ENCODE measurements at places on chromosomes 12 and 14. TPM values are rescaled to one million over a fixed set of nuclear protein-coding genes. Genes with fewer than 3 reads are reported as not detected.

- H3K4me3 ChIP-seq, result no peak overlapping the region
- H3K27me3 ChIP-seq, result no peaks in the 10 kb centered on the region
- no peaks in the 10 kb centered on the region for H3K36me3 ChIP-seq
- H3K27ac ChIP-seq, result no peak overlapping the region
Measured at GRCh38 chr14:99586054-99586760, 17.8 kb downstream of the CCDC85C start.

LTBP2 gene
- 32.2 TPM for polyA plus RNA-seq

- H3K4me3 ChIP-seq, result no peak overlapping the region
- H3K27me3 ChIP-seq, result no peaks in the 10 kb centered on the region
- no peaks in the 10 kb centered on the region for H3K36me3 ChIP-seq
Measured at GRCh38 chr12:30902001-30902400, 24.5 kb upstream of the TSPAN11 start.

DNA sequence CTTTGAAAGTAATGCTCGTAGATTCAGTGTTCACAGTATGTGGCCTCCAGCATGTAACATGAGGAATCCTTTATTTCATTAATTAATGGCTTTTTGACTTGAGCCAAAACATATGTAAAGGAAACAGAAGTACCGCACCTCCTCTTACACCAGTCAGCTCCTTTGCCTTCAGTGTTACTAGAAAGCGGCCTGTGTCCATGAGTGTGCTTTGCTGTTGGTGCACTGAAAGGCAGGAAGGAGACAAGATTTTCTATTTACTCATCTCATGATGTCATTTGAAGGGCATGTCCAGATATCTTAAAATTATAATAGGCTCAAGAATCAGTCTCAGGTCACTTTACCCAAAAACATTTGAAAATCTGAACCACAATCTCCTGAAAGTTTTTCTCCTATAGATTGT lies 9.9 kb upstream of the CCT2 start:
- no peak overlapping the region for H3K4me3 ChIP-seq
- no peaks in the 10 kb centered on the region for H3K27me3 ChIP-seq
- H3K27ac ChIP-seq, result no peak overlapping the region
- H3K36me3 ChIP-seq, result no peaks in the 10 kb centered on the region
- no peak for DNase-seq
- H3K4me1 ChIP-seq, result no peaks in the 10 kb centered on the region

GRCh38 chr14:37545174-37545573 lies 49.9 kb downstream of the FOXA1 start:
- DNase-seq, result no peak
- H3K27me3 ChIP-seq, result no peaks in the 10 kb centered on the region
- H3K4me3 ChIP-seq, result no peak overlapping the region
- no peaks in the 10 kb centered on the region for H3K36me3 ChIP-seq

DNA sequence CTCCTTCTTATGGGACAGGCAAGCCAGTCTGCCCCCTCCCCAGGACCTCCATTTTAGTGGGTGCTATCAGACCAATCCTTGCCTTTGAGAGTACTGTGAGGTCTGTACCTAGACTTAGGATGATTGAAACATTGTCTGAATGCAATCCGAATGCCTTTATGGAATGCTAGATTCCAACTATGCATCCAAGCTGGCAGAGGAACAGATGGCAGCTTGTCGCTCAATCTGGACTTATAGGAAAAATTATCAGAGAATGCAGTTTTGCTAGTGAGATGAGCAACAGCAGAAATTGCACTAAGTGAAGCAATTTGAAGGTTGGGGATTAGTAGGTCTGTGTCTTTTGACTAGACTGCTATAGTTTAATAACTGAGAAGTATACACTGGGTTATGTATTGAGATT lies 109.1 kb downstream of the DYRK2 start:
- peaks cover 2% of the 10 kb centered on the region for H3K4me1 ChIP-seq
- no peaks in the 10 kb centered on the region for H3K36me3 ChIP-seq
- no peak overlapping the region for H3K4me3 ChIP-seq
- H3K27ac ChIP-seq, result no peak overlapping the region

DNA sequence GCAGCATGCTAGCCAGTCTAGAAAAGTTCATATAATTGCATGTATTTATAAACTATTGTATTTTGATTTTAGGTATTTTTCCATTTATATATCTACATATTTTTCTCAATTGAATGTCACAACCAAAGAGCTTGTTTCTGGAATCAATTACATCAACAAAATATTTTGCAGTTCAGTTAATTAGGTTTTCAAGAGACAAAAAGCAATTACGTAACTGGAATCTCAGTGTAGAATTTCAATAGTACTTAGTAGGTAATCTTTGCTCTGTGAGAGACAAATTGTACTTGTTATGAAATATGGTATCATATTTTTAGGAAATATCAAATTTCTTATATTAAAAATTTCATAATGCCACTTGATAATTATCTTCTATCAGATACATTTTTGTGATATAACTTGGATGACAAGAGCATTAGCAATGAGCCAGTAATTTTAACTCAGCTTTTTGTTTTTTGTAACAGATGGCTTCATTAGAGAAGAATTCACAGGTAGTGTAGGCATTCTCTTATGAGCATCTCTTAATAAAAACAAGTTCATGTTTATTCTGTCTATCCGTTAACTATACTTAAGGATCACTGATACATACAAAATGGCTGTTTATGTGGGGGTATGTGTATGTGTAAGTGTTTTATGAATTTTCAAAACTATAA lies 774.7 kb downstream of the C12orf50 start:
- no peak overlapping the region for H3K4me3 ChIP-seq
- no peak overlapping the region for H3K27ac ChIP-seq
- no peaks in the 10 kb centered on the region for H3K36me3 ChIP-seq
- H3K27me3 ChIP-seq, result no peaks in the 10 kb centered on the region

DNA sequence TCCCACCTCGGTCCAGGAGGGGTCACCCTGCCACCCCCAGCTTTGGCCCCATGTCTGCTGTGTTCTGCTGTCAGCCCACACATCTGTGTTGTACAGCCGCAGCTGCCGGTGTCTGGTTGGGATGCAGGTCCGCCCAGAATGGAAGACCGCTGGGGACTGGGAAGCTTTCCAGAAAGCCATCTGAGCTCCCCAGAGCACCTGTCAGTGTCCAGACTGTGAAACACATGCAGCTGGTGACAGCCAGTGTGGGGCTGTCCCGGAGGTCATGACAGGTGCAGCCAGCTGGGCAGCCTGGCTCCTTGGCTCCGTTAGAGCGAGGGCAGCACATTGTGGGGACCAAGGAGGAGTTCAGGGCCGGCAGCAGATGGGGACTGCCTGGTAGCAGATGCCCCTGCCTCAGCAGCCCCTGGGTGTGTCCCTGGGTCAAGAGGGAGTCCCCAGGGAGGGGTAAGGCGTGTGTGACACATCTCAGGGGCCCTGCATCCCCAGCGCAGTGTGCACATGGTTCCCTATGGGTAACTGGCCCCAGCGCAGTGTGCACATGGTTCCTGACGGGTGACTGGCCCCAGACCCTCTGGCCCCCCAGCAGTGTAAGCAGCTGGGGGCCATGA lies 16.4 kb downstream of the CEP170B start:
- no peaks in the 10 kb centered on the region for H3K4me1 ChIP-seq
- DNase-seq, result no peak
- no peaks in the 10 kb centered on the region for H3K36me3 ChIP-seq
- no peaks in the 10 kb centered on the region for H3K27me3 ChIP-seq
- no peak overlapping the region for H3K27ac ChIP-seq

DNA sequence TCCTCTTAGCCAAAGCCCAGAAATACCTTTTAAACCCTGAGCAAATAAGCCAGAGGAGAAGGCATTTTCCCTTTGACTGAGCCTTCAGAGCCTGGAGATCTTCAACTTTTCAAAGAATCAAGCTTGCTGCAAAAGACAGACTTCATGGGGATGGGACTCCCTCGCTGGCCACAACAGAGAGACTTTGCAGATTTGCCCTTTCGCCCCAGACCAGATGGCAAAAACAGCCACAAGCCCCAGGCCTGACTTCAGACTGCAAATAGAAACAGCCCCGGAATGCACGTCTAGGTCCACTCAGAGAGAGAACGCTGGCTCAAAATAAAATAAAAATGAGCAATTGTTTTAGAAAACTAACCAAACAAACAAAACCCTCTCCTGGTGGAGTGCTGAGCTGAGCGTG lies 114.6 kb upstream of the MED13L start:
- H3K27ac ChIP-seq, result no peak overlapping the region
- DNase-seq, result no peak
- no peak overlapping the region for H3K4me3 ChIP-seq
- H3K27me3 ChIP-seq, result no peaks in the 10 kb centered on the region

DNA sequence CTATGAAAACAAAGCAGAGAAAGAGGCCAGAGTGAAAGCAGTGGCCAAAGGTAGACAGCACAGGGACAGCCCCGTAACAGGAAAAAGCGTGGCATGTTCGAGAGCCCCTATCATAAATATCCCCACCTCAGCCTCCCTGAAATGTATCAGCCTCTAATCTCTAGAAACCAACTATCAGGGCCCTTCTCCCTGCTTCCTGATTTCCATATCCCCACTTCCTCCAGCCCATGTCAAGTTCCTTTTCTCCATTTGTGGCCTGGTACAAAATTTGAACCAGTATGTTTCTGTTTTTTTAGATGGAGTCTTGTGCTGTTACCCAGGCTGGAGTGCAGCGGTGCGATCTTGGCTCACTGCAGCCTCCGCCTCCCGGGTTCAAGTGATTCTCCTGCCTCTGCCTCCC lies 16.9 kb downstream of the DEPDC4 start:
- no peaks in the 10 kb centered on the region for H3K36me3 ChIP-seq
- no peaks in the 10 kb centered on the region for H3K4me1 ChIP-seq
- no peak for DNase-seq

EXOC3L4 gene
- not detected for polyA plus RNA-seq

GRCh38 chr12:67740711-67741110 lies 92.2 kb downstream of the DYRK2 start:
- no peaks in the 10 kb centered on the region for H3K4me1 ChIP-seq
- DNase-seq, result no peak
- H3K27ac ChIP-seq, result no peak overlapping the region
- H3K27me3 ChIP-seq, result no peaks in the 10 kb centered on the region
- no peak overlapping the region for H3K4me3 ChIP-seq

KRT83 gene
- not detected for polyA plus RNA-seq

KLRK1 gene
- polyA plus RNA-seq, result 6.3 TPM

ESPL1 gene
- 0.40 TPM for polyA plus RNA-seq

CAPZA3 gene
- not detected for polyA plus RNA-seq

- peaks cover 18% of the 10 kb centered on the region for H3K4me1 ChIP-seq
- no peak for DNase-seq
- H3K27me3 ChIP-seq, result no peaks in the 10 kb centered on the region
- no peak overlapping the region for H3K27ac ChIP-seq
- no peak overlapping the region for H3K4me3 ChIP-seq
Measured at GRCh38 chr12:109772622-109773321, 59.1 kb downstream of the FAM222A start.

GRCh38 chr12:71509705-71510104 lies 70.1 kb downstream of the LGR5 start:
- no peak overlapping the region for H3K27ac ChIP-seq
- H3K27me3 ChIP-seq, result no peaks in the 10 kb centered on the region
- H3K4me3 ChIP-seq, result no peak overlapping the region
- H3K4me1 ChIP-seq, result no peaks in the 10 kb centered on the region
- no peak for DNase-seq

DNA sequence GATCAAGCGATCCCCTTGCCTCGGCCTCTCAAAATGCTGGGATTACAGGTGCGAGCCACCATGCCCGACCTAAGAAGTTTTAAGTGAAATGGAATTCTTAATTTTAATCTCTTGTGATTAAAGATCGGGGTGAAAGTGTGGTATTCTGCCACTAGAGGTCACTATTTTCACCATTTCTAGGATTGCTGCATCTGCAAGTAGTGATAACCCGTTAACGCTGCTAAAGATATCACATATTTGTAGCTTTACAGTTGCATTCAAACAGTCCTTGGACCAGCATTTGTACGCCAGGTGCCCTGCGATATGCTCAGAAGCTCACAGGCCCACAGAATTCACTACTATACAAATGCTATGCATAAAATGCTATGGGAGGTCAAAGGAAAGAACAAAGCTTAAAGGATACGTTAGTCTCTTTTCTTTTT lies 19.3 kb downstream of the CCDC62 start:
- no peak overlapping the region for H3K4me3 ChIP-seq
- no peaks in the 10 kb centered on the region for H3K4me1 ChIP-seq
- H3K27ac ChIP-seq, result no peak overlapping the region
- no peak for DNase-seq
- H3K36me3 ChIP-seq, result no peaks in the 10 kb centered on the region

GPR162 gene
- 1.2 TPM for polyA plus RNA-seq

TAS2R13 gene
- polyA plus RNA-seq, result 0.06 TPM

ADIPOR2 gene
- polyA plus RNA-seq, result 65.4 TPM

OASL gene
- polyA plus RNA-seq, result 2.8 TPM

- no peak for DNase-seq
- H3K36me3 ChIP-seq, result no peaks in the 10 kb centered on the region
Measured at GRCh38 chr14:69332782-69333395, 65.2 kb downstream of the ERH start.

GRCh38 chr12:68292151-68292943 lies 38.9 kb upstream of the IL22 start:
- H3K27me3 ChIP-seq, result no peaks in the 10 kb centered on the region
- no peak overlapping the region for H3K27ac ChIP-seq
- no peaks in the 10 kb centered on the region for H3K4me1 ChIP-seq

TCP11L2 gene
- polyA plus RNA-seq, result 10.3 TPM

TEX52 gene
- polyA plus RNA-seq, result not detected

DNA sequence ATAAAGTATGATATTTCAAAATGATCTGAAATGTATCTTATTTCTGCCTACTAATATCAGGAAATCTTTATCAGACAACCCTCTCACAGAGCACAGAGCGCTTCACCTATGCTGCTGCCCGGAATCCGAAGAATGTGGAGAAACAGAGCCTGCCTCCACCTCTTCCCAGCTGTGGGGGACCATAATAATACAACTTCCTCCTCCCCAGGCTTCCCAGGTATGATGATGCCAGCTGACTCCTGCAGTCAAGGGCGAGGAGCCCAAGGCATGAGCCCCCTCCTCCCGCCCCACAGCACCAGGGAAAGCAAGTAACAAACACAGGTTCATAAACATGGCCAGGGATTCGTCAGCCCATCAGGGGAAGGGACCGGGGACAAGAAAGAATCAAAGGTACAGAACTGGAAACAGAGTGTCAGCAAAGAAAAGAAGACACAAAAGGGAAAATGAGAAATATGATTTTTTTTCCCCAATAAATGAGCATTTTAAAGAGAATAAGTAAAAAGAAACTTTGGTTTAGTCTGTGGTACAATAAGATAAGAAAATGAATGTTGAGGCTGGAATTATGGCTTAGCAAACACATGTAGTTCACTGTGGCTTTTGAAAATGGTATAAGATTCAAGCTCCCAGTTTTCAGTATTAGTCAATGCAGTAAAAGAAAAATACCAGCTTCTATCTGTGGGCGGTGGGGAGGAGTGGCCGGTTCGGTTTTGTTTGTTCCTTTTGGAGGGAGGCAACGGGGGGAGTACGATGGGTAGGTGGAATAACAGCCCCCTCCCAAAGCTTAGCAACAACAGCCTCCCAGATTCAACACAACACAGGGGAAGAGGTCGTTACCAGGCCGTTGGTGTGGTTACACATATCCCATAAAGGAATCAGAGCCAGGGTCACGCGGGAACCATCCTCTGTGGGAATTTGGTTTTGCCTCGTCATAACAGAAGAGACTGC lies 68.3 kb downstream of the SETD3 start:
- no peak overlapping the region for H3K27ac ChIP-seq
- H3K4me1 ChIP-seq, result no peaks in the 10 kb centered on the region
- H3K4me3 ChIP-seq, result no peak overlapping the region

- no peaks in the 10 kb centered on the region for H3K27me3 ChIP-seq
- no peak overlapping the region for H3K27ac ChIP-seq
- no peak overlapping the region for H3K4me3 ChIP-seq
- H3K36me3 ChIP-seq, result no peaks in the 10 kb centered on the region
- H3K4me1 ChIP-seq, result peaks cover 14% of the 10 kb centered on the region
Measured at GRCh38 chr12:45273717-45274271, 57.9 kb downstream of the ANO6 start.
